ENCODE measurements at places on chromosomes 6 and 20.

GRCh38 chr6:39282774-39283173 lies 31.4 kb downstream of the KCNK17 start:
- no peak for DNase-seq

DNA sequence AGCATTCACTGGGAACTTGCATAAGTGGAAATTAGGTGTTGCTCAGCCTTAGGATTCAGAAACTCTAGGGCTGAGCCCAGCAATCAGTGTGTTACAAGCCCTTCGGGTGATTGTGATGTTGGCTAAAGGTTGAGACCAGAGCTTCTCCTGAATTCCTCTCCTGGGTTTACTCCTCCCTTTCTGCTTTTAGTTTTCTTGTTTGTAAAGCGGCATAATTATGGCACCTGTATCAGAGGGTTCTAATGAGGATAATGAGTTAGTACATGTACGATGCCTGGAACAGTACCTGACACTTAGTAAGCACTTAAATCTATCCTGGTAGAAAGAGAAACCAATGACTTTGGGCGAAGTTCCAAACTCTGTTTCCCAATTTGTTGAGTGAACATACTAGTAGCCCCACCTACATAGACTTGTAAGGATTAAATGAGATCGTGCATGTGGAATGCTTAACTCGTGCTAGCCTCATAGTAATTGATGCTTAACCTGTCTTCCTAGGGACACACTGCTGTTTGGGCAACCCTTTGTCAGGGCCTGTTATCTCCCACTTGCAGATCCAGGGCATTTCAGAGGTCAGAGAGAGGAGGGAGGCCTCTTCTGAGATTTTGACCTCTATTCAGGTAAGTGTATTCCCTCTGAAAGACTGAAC lies 932 bp upstream of the EZR start:
- no peak for DNase-seq

DNA sequence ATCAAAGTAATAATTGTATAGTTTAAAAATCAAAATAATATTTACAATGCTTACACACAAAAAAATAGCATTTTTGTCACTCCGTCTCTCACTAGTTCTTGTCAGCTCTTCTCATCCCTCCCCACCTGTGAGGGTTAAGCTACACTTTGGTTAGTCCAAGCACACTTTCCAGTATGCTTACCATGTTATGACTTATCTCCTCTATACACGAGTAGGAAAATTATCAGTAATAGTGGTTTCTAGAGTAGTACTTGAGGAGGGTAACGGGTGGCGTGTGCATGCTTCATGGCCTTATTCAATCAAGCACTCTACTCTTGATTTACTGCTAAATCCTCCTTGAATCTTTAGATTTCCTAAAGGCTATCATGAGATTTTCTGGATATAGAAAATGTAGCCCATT lies 443.7 kb downstream of the UTRN start:
- DNase-seq: no peak

DNA sequence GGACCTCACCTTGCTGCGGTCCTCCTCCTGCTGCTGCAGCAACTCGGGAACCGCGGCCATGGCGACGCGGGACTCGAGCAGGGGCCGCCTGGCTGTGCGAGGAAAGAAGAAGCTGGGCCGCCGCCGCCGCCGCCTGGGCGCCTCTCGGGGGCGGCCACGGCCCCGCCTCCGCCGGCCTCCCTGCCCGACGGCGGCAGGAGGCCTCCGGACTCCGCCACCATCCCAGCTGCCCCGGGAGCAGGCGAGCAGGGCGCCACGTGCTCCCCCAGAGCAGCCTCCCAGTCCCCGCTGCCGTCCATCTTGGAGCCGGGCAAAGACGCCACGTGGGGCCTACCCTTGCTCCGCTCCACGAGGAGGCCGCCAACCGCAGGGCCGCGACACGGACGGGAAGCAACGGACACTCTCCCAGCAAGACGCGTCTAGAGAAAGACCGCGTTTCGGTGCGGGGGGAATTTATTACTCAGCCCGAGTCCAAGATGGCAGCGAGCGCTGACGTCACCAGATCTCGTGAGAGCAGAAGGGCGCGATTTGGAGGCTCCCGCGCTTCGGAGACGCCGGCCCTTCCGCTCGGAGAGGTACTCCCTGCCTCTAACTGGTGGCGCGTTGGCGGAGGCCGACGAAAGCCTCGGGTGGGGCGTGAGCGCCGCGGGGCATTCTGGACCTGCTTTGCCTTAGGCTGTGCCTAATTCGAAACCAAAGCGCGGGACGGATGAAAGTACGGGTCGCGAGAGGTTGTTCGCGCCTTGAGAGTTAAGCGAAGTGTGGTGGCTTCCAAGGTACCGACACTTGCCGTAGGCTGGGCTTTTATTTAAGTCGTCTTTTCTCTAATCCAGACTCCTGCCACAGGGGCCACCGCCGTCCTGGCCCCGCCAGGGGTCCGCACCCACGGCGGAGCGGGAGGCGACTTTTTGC lies at the start of the genes MGME1 and SNX5:
TSS of gene MGME1 (plus strand) at position 653 of the 912 bp plus-strand sequence. CDS start 842 bp downstream, outside the sequence.
TSS of gene SNX5 (minus strand) at position 429 of the 912 bp plus-strand sequence. CDS start at position 60, 369 bp downstream.
- peak; percentile 97 for DNase-seq

DNA sequence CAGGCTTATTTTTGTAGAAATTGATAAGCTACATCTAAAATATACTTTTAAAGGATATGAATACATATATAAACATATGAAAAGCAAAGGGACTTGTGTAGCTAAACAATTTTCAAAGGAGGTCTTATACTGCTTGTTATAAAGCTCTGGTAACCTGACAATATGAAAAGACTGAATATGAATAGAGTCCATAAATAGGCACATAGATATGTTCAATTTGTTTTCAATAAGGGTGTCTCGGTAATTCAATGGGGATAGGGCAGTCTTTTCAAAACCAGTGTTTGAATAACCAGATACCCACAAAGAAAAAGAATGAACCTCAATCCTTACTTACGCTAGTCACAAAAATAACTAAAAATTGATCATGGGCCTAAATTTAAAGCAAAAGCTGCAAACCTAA lies 9.3 kb upstream of the MAP3K5 start:
- no peak for DNase-seq

- no peak for DNase-seq
These were observed 20.7 kb upstream of the TRIM27 start for GRCh38 chr6:28944412-28944865.

- DNase-seq: no peak
These were observed 738.6 kb upstream of the ADGRB3 start for GRCh38 chr6:67896476-67896875.

DNA sequence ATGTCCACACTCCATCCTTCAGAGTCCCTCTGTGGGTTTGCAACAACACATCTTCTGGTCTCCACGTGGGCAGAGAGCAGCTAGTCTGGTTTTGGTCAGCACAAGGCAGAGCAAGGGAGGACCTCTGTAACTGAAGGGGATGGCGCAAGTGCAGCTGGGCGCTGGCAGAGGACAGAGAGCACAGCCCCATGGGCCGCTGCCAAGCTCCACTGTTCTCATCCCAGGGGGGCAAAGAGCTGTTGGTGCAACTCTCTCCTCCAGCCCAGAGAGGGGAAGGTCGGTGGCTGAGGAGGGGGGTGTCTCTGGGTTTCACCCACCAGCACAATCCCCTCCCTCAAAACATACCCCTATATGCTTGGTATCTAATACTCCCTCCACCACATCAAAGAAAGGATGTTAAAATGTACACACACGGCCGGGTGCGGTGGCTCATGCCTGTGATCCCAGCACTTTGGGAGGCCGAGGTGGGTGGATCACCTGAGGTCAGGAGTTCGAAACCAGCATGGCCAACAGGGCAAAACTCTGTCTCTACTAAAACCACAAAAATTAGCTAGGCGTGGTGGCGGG lies 9.1 kb downstream of the ATP9A start:
- DNase-seq: no peak

DNA sequence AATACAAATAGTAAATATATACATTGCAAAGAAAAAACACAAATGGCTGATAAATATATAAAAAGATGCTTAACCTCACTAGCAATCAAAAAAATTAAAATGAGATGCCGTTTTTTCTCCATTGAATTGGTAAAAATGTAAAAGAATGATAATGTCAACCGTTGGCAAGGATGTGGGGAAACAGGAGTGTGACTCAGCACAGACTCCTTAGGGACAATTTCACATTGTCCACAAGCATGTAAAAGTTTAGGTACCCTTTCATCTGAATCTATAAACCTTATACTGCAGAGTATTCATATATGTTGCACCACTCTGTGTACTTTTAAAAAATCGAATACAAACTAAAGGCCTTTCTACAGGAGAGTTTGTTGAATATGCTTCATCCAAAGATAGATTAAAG lies 143.1 kb upstream of the RREB1 start:
- no peak for DNase-seq

GRCh38 chr6:130240232-130240631 lies 17.5 kb upstream of the SAMD3 start:
- no peak for DNase-seq

DNA sequence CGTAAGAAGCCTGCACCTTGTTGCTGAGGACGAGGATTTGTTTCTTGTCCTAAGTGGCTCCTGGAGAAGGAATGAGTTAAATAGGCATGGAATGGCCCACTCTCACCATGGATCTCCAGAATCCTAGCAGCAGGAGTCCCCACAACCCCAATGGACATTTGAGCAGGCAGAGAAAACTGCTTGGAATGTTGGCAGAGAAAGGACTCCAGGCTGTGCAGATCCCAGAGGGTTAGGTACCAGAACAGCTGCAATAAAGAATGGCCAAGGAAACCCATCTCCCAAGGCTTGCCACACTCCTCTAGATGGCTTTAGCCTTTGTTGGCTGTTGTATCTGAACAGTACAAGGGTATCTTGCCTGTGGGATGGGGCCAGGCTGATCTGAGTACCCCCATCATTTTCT lies 1415.7 kb upstream of the ADGRB3 start:
- DNase-seq: no peak

DNA sequence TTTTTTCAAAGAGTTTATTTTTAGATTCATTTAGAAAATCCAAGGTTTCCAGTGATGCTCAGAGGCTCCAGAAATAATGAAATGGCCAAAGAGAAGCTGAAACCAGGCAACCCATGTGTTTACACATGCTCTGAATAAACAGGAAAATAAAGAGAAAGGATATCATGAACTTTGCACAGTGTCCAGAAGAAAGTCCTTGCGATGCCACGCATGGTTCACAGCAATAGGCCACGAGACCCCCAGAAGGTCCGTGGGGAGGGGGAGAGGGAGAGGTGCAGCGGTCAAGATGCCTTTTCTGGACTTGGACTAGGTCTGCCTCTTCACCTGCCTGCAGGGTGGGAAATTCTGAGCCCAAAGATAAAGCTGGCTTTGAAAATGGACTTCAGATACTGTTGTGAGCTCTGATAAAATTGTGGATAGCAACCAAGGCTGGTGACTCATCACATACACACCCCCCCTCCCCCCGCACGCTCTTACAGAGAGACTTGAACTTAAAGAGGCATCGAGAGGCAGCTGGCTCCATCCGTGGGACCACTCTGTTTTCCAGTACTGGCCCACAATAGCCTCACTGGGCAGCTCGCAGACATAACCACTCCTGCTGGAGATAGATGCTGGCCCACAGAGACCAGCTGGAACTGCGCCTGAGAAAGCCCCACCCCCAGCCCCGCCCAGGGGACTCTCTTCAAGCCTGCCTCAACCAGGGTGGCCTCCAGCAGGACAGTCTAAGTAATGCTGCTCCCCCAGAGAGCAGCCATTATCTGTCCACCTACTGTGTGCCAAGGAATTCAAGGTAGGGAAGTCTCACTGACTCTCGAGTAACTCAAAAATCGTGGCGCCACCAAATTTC lies 21.2 kb upstream of the NFATC2 start:
- DNase-seq: peak; percentile 48

DNA sequence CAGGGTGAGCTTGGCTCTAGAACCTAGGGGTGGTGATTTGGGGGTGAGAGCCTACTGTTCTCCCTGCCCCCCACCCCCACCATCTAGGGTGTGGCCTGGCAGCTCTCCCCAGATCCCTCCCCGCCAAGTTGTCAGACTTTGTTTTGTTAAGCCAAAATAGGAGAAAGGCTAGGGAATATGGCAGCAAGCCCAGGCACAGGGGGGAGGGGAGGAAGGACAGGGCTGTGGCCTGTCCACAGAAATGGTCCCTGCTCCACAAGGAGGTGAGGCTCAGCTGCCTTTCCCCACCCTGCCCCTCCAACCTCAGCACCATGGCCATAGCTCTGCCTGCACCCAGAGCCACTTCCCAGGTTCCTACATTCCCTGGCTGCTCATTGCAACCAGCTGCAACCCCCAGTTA lies 17.2 kb downstream of the SCUBE3 start:
- DNase-seq: no peak

GRCh38 chr6:137754366-137754765 lies 112.7 kb upstream of the TNFAIP3 start:
- no peak for DNase-seq

GRCh38 chr20:12051206-12052163 lies 133.8 kb downstream of the BTBD3 start:
- DNase-seq: no peak

GRCh38 chr6:71248306-71248765 lies 40.3 kb upstream of the OGFRL1 start:
- DNase-seq: no peak

GRCh38 chr6:83466328-83466727 lies 35.5 kb upstream of the ME1 start:
- no peak for DNase-seq
